ENCODE measurements at places on chromosomes 4 and X.

DNA sequence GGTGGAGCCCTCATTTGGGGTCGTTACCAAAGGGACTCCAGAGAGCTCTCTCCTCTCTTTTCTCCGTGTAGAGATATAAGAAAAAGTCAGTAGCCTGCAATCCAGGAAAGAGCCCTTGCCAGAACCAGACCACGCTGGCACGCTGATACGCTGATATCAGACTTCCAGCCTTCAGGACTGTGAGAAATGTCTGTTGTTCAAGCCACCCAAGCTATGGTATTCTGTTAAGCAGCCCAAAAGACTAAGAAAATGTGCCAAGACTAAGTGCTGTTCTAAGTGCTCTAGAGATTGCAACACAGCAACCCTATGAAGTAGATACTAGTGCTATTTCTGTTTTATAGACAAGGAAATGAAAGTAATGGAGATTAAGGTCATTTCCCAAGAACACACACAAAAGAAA, 205.7 kb downstream of the CAMK2D start:
- H3K27ac ChIP-seq: no peak overlapping the region
- no peaks in the 10 kb centered on the region for H3K36me3 ChIP-seq
- no peaks in the 10 kb centered on the region for H3K4me1 ChIP-seq
- peaks cover 1% of the 10 kb centered on the region for H3K27me3 ChIP-seq
- H3K4me3 ChIP-seq: no peak overlapping the region
- DNase-seq: no peak

GRCh38 chr4:138935-139334, 14.6 kb downstream of the ZNF718 start:
- no peak overlapping the region for H3K27ac ChIP-seq
- peaks cover 57% of the 10 kb centered on the region for H3K36me3 ChIP-seq
- H3K4me3 ChIP-seq: no peak overlapping the region
- no peaks in the 10 kb centered on the region for H3K27me3 ChIP-seq
- no peak for DNase-seq

- no peaks in the 10 kb centered on the region for H3K4me1 ChIP-seq
- H3K4me3 ChIP-seq: no peak overlapping the region
- no peak for DNase-seq
- no peaks in the 10 kb centered on the region for H3K27me3 ChIP-seq
- H3K36me3 ChIP-seq: peaks cover 7% of the 10 kb centered on the region
Observed at GRCh38 chr4:6625256-6625655, 15.2 kb upstream of the MRFAP1 start.

DNA sequence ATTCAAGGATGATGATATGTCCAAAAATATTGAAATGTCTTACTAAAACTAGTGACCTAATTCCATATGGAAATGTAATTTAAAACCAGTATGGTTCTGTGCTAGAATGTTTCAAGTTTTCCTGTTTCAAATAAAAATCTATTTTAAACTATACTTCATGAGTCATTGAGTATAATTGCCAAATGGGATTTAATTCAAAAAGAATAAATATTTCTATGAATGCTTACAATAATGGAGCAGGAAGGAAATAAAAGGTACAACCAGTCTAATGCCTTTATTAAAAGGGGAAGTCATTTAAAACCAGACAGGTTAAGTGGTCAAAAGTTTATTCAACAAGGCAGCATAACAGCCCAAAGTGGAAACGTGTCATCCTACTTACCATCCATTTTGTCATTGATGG, 2347.1 kb downstream of the PCDH7 start:
- no peak overlapping the region for H3K4me3 ChIP-seq
- no peaks in the 10 kb centered on the region for H3K27me3 ChIP-seq
- H3K27ac ChIP-seq: no peak overlapping the region
- H3K4me1 ChIP-seq: no peaks in the 10 kb centered on the region
- DNase-seq: no peak

DNA sequence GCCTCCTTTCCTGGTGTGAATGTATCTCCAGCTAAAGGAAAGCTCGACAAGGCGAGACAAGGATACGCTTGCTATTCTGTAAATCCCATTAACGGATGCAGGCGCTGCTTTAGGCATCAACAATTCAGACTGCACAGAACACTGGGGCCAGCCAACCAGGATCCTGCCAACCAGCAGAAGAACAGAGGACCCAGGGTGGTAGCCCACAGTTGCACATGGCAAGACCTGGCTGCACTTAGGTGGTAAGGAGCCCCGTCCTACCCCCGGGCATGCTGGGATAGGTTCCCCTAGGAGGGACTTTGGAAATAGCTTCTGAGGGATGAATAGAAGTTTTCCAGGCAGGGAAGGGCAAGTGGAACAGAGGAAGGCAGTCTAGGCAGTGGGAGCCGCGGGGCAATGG, 20.7 kb downstream of the PSAPL1 start:
- no peaks in the 10 kb centered on the region for H3K4me1 ChIP-seq
- no peaks in the 10 kb centered on the region for H3K36me3 ChIP-seq
- no peak overlapping the region for H3K27ac ChIP-seq
- H3K27me3 ChIP-seq: peaks cover 7% of the 10 kb centered on the region
- no peak overlapping the region for H3K4me3 ChIP-seq

DNA sequence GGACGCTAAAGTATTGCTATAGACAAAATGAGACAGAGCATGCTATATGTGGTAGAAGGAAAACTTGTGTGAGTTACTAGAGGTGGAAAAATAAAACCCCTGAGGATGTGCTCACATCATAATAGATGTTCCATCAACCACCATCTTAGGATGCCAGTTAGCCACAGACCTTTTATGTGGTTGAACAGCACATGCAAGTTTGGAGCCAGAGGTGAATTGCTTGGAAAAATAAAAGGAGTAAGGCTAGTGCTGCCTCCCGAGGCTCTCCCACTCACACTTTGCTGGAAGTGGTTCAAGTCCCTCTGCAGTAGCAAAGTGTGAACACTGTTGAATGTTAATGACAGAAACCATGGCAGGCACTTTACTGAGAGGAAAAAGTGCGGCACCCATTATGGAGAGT, 39.4 kb upstream of the PPARGC1A start:
- no peaks in the 10 kb centered on the region for H3K4me1 ChIP-seq
- DNase-seq: no peak
- no peaks in the 10 kb centered on the region for H3K27me3 ChIP-seq
- no peaks in the 10 kb centered on the region for H3K36me3 ChIP-seq
- no peak overlapping the region for H3K4me3 ChIP-seq
